G401 (cell line): ENCODE measurements at places on chromosomes 1 and 21.

GRCh38 chr1:103108376-103109150, at the start of gene COL11A1:
COL11A1 (minus strand) TSS chr1:103108522; CDS start chr1:103108178, 344 bp downstream.
- peak; percentile 58 for DNase-seq

DNA sequence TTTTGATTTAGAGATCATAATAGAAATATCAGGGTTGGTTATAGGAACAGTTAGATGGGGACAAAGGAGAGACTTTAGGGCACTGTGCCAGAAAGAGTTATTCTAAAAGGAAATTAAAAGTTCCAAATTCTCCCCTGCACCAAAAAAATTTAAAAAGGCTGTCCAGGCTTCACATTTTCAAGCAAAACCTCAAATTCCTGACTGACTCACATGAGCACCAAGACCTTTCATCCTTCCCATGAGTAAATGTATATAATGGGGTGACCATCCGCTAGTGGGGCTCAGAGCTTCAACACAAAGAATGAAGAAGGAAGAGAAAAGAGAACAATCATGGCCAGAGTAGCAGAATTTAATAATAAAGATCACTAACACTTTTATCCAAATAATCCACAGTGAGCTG, 131.6 kb upstream of the MROH9 start:
- no peak for DNase-seq

DNA sequence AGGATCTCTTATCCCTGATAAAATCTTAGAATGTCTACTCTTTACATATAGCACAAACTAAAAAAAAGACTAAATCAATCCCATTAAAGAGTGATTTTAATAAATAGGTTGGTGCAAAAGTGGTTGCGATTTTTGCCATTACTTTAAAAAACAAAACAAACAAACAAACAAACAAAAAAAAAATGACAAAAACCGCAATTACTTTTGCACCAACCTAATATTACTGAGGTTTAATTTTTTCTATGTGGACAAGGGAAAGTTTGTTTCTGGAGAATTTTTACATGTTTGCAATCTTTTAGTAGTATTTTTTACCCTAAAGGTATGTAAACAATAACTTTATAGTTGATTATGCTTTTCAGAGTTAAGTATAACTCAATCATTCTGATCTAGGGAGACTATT, 119.7 kb upstream of the ADAMTS5 start:
- DNase-seq: no peak

- no peak for DNase-seq
Measured at GRCh38 chr1:117372863-117373412, 5.7 kb downstream of the MAN1A2 start.

DNA sequence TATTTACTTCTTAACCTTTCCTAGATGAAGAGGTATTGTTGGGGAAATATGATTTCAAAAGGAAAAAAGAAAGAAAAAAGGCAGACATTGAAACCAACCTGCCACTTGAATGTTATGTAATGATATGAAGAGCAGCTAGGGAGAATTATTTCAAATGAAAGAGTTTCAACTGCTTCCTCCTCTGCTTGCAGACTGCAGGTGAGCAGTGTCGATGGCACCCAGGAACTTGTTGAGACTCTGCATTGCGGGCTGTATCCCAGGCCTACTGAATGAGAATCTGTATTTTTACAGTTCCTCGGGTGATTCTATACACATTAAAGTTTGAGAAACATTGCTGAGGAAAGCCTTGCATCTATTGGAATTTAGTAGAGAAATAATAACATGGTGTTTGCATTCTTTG, 3.7 kb upstream of the RUNX1 start:
- DNase-seq: no peak

DNA sequence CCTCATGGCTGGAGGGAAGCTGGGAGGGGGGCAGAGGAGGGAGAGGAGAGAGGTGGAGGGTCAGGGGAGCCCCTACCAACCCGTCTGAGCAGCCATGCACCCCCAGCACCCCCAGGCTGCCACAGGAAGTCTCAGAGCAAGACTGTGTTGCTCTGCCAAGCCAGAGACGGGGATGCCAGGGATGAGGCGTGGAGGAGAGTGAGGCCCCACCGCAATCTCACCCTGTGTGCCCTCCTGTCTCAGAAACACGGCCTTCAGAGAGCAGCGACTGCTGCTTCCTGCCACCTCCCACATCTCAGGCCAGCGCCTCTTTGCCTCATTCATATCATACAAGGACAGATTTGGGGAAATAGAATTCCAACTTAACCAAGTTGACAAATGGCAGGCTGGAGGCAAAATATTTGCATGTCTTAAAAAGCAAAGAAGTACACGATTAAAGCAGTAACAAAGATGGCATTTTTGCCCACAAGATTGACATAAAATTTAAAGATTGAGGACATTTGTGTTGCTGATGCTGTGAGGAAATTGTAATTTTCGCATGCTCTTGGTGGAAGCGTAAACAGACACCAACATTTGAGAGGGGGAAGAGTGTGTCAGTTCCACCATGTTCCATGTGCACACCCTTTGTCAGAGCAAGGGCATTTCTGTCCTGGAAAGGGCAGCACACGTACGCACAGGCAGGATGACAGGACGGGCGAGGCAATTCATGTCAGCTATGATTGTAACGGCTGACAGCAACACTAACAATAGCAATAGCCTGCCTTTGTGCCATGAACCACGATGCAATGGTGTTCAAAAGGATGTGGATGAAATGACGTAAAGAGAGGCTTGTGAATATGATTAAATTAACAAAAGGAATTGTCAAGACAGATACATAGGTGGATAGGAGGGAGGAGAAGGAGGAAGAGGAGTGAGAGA, 59.0 kb upstream of the BACE2 start:
- DNase-seq: no peak

GRCh38 chr1:168403140-168403539, 122.5 kb downstream of the TBX19 start:
- no peak for DNase-seq

DNA sequence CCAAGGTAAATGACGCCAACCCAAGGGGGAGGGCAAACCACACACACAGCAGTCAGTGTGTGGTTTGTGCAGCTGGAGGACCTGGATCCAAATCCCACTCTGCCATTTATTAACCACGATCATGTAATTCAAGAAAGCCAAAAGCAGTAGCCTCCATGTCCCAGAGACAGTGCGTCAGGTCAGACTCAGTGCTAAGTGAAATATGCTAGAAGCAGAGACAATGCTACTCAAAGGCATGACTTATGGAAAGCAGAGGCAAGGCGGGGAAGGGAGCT, 13.6 kb downstream of the TTC39A start:
- DNase-seq: no peak

GRCh38 chr1:57898531-57898930, 474.7 kb upstream of the DAB1 start:
- no peak for DNase-seq

DNA sequence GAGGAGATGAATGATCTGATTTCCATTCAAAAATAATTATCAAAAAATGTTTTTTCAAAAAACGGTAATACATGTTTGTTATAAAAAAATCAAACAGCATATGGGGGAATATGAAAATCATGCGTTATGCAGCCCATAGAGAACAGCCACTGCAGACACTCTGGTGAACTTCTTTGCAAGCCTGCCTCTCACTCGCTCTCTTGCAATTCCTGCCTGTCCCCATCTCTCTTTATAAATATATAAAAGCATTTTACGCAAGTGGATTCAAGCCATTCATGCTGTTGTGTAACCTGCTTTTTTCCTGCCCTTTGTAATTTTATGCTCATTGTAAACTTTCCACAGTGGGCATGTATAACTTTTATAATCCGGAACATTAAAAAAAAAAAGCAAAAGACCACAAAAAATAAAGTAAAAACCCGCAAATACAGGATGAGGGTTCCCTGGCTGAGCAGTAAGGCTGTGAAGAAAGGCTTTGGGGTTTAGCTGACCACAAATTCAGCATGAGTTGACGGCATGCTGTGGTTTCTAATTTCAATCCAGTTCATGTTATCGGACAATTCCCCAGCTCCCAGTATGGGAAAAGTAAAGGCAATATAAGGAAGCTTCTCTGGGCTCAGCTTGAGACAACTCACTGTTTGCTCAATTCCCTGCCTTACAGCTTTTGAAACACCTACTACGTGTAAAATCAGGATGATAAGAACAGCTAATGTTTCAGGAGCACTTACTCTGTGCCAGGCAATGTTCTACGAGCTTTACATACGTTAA, 52.8 kb upstream of the ZBTB40 start:
- no peak for DNase-seq

DNA sequence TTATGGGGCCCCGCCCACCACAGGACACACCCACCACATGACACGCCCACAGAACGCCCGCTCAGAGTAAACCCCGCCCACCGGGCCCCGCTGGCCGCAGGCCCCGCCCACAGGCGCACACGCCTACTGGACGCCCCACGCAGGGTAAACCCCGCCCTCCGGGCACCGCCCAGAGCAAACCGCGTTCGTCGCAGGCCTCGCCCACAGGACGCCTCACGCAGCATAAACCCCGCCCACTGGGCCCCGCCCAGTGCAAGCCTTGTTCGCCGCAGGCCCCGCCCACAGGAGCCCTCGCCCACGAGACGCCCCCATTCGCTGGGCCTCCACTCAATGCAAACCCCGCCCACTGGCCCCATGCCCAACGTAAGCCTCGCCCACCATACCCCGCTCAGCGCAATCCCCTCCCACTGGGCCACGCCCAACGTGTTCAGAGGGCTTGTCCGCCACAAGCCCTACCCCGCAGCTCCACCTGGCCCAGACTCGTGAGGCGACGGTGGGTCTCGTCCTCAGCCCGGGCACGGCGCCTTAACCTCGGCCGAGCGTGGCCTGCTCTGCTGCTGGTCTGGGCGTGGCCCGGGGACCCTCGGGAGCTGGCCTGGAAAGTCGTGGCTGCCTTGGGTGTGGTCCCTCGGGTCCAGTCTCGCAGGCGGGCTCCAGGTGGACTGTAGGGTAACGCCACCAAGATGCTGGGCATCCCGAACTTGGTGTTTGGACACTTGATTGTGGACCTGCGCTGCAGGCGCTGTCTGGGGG, 401 bp upstream of the TMEM52 start:
- DNase-seq: peak; percentile 90

GRCh38 chr21:18220498-18220897, 24.1 kb upstream of the CHODL start:
- DNase-seq: no peak

DNA sequence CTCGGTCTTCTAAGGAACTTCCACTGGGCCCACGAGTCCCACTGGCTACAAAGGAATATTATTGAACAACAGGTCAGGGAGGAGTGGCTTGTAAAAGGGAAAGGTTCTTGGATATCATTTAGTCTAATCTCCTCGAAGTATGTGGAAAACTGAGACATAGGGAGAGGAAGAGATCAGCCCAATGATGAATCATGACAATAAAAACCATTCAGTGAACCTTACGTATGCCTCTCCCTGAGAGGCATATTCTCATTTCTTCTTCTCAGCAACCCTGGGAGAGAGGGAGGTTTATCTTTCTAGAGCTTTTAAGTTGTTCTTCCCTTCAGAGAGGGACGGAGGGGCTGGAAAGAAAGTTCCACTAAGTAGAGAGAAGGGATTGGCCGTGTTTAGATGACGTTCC, 5.3 kb upstream of the MOB3C start:
- DNase-seq: no peak

DNA sequence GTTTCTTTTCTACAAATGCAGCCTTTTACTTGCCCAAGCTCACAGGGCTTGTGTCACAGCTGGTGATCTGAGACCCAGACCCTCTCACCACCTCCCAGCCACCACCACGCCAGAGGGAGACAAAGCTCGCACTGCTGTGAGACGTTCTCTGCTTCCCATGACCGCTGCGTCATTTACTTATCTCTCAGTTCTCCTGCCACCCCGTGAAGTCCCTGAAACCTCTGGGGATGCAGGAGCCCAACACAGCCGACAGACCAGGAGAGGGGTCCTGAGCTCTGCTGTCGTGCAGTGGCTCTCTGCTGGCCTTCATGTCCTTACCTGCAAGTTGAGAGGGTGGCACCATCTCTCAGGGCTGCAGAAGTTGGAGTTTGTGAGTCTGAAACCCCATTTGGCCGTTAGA, 77.7 kb downstream of the SLC16A1 start:
- no peak for DNase-seq

DNA sequence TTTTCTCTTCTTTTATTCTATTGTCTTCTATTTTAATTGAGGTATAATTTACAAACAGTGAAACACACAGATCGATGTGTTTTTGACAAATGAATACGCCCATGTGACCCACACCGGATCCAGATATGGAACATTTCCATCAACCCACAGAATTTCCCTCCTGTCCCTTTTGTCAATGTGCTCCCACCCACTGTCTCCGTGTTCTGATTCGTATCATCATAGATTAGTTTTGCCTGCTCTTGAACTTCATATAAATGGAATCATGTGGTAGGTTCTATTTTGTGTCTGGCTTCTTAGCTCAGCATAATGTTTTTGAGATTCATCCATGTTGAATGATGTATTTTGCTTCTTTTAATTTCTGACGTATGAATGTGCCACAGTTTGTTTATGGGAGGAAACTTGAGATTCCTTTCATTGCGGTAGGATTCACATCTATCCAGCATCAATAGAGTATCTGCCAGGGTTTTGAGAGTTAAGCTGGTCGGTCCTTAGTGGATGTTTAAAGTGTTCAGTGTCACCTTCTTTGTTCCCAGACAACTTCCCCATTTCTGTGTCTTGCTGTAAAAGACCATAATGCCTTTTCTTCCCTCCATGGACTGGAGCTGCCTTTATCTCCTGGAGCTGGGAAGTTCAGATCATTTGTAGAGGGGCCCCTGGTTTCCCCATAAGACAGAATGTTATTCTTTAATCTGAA, 14.7 kb downstream of the NAV1 start:
- DNase-seq: no peak

- DNase-seq: no peak
Measured at GRCh38 chr1:98965394-98965793, 39.3 kb downstream of the PLPPR5 start.

- no peak for DNase-seq
Measured at GRCh38 chr1:109768820-109769219, 5.1 kb upstream of the EPS8L3 start.

- DNase-seq: no peak
Measured at GRCh38 chr1:201968202-201968925, 13.1 kb downstream of the TIMM17A start.

DNA sequence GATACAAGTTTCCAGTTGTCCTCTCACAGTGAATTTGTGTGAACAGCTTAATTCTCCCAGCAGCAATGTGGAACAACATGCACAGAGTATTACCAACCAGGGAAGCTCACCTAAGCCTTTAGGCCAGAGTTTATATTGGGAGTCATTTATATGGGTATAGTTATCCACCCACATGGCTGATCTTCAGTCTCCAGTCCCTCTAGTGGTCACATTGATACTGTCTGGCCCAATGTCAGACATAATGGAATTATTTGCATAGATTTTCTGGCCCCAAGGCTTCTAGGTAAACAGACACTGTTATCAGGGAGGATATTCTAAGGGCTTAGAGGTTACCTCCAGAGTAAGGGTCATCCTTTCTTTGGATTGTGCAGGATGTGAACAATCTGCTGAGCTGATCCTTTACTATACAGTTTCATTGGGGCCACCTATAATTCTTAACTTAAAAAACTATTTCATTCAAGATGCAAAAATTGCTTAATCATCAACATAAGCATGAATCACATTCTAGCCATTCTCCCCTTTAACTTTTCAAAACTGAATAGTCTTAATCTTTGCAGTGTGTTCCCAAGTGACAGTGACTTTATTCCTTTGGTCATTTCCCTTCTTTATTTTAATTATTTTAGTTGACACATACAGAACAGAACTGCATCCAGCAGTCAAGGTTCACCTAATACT, 210.9 kb downstream of the LTN1 start:
- no peak for DNase-seq
